ENCODE measurements at places on chromosomes 11 and 22. TPM values are rescaled to one million over a fixed set of nuclear protein-coding genes. Genes with fewer than 3 reads are reported as not detected.

DNA sequence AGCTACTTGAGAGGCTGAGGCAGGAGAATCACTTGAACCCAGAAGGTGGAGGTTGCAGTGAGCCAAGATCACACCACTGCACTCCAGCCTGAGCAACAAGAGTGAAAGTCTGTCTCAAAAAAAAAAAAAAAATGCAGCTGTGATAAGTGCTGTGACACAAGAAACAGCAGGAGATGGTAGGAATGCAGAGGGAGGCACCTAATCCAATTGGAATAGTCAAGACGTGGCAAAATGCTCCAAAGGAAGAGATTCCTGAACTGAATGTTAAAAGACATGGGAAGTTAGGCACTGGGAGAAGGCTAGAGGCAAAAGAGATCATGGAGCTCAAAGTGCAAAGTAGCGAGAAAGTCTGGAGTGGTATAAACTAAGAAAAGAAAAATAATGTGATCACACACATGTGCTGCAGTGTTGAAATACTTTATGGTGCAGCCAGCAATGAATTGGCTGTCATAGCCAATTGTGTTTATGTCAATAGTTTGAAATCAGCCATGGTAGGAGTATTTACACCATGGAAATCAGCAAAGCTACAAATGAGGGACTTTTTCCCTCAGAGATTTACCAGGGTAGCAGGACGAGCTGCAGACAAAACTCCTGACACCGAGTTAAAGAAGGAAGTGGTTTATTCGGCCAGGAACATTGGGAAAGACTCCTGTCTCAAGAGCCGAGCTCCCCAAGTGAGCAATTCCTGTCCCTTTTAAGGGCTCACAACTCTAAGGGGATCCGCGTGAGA lies 40.9 kb upstream of the LIPT2 start:
- H3K36me3 ChIP-seq: peaks cover 10% of the 10 kb centered on the region
- H3K4me3 ChIP-seq: no peak overlapping the region
- no peak overlapping the region for H3K27ac ChIP-seq
- no peaks in the 10 kb centered on the region for H3K4me1 ChIP-seq
- DNase-seq: no peak
- H3K27me3 ChIP-seq: no peaks in the 10 kb centered on the region

DNA sequence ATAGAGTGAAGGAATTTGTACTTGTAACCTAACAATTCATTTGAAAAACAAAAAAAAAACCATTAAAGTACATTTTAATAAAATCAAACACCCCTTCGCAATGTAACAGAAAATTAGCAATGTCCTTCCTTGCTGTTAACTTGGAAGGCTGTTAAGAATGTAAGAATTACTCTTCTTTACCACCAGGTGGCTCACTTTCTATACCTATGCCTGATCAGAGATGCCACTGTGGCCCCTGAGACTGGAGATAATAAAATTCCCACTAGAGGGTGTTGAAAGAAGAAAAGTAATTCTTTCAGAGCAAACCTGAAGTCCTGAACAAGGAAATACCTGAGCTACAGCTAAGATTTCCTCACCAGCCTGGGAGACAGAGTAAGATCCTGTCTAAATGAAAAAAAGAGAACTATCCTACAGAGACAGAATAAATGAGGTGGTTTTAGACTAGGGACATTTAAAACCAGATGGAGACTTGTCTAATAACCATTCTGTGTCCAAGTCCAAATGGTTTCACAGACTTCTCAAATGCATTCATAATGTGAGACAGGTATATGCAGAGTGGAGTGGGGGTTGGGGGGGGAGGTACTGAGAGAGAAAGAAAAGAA lies 1089.3 kb downstream of the FAM181B start:
- no peaks in the 10 kb centered on the region for H3K36me3 ChIP-seq
- no peak overlapping the region for H3K27ac ChIP-seq
- no peak for DNase-seq
- H3K4me1 ChIP-seq: peaks cover 13% of the 10 kb centered on the region
- no peak overlapping the region for H3K4me3 ChIP-seq

DNA sequence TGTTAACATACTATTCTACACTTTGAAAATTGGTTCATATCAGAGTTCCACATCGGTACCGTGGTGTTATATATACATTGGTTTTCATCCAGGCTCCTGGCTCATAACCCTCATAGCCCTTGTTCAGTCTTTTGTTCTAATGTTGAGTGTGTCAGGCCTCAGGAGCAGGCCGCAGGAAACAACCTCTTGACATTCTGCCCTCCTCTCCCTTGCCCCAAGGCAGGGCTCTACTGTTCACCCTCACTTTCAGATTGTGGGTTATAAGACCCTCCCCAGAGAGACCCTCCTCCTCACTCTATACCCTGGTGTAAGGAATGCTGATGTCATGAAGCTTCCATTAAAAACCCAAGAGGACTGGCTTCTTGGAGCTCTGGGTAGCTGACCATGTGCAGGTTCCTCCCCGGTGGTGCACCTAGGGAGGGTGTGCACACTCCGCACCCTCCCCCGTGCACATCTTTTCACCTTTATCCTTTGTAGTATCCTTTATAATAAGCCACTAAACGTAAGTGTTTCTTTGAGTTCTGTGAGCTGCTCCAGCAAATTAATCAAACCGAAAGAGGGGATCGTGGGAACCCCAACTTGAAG lies 12.1 kb downstream of the SSH3 start:
- no peak overlapping the region for H3K4me3 ChIP-seq
- H3K36me3 ChIP-seq: no peaks in the 10 kb centered on the region
- no peak for DNase-seq
- no peak overlapping the region for H3K27ac ChIP-seq
- no peaks in the 10 kb centered on the region for H3K4me1 ChIP-seq
- peaks cover 3% of the 10 kb centered on the region for H3K27me3 ChIP-seq

DNA sequence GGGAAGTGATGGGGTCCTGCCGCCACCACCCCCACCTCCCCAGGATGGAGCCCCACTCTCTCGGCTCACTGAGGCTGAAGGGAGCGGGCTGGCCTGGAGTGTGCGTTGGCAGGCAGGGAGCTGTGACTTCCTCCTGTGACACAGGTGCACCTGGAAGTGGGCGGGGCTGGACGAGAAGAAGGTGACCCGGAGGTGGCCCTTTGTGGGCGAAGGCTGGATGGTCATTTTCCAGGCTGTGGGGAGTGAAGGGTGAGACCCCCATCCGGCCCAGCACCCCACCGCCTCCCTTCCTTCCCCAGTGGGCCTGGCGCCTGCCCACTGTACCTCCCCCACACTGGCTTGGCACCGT lies 15.3 kb downstream of the IL17REL start:
- no peaks in the 10 kb centered on the region for H3K4me1 ChIP-seq
- H3K27me3 ChIP-seq: peaks cover 14% of the 10 kb centered on the region
- DNase-seq: no peak
- no peak overlapping the region for H3K27ac ChIP-seq

DNA sequence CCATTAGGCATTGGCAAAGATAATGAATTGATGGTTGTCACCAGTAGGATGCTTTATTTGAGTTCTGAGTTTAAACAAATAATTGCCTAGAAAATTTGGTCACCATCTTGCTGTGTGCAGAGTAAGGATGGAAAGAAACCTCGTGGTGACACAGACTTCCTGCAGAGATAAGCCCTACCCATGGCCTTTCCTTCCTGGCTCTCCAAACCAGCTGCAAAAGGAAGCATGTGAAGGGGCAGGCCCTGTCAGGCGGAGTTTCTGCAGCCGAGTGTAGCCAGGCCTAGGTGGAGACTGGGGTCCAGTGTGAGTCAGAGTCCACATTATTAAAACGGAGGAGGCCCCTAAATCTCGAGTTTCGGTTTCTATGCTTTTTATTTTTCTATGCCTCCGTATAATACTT lies 83.1 kb upstream of the ADSL start:
- DNase-seq: no peak
- H3K4me3 ChIP-seq: no peak overlapping the region
- no peaks in the 10 kb centered on the region for H3K4me1 ChIP-seq
- no peak overlapping the region for H3K27ac ChIP-seq

DNA sequence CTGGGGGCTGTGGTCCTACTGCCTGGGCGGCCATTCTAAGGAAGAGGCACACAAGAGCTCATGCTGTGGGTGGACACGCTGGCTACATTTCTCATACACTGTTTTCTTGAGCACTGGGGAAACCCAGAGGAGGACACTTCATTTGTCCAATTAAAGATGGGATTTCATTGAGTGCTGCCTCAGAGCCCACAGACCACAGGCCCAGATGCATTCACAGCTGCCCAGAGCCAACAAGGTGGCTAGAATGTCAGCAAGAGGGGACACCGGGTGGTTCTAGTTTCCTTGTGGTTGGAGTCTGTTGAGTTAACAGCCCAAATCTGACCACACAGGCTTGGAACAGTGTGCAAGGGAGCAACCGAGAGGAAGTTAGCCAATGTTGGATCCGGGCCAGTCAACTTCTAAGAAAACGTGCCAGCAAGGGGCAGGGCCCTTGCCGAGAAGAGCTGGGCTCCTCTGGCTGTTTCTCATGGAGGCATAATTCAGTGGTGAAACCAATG lies 35.0 kb upstream of the SORL1 start:
- H3K27ac ChIP-seq: no peak overlapping the region
- H3K27me3 ChIP-seq: no peaks in the 10 kb centered on the region
- H3K4me1 ChIP-seq: no peaks in the 10 kb centered on the region
- no peak for DNase-seq

DNA sequence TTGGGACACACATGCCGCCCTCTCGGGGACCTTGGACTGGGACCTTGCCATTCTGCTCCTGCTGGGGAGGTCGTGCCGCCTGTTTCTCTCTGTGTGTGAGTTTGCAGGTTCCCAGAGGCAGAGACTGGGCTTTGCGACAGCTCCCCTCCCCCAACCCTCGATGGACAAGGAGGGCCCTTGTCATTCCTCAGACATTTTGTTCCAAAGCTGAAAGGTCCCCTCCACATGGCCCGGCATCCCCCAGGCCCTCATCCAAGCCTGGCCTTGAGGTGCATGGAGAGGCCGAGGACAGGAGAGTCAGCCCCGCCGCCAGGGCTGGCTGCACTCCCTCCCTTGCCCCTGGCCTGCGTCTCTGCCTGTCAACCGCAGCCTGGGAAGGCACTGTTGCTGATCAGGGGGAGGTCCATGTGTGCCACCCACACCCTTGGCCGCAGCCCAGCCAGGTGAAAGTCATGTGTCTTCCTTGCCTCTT lies 25.6 kb downstream of the FADS2 start:
- no peaks in the 10 kb centered on the region for H3K36me3 ChIP-seq
- no peak for DNase-seq
- peaks cover 3% of the 10 kb centered on the region for H3K27me3 ChIP-seq
- H3K27ac ChIP-seq: no peak overlapping the region
- H3K4me1 ChIP-seq: peaks cover 4% of the 10 kb centered on the region
- H3K4me3 ChIP-seq: no peak overlapping the region

DNA sequence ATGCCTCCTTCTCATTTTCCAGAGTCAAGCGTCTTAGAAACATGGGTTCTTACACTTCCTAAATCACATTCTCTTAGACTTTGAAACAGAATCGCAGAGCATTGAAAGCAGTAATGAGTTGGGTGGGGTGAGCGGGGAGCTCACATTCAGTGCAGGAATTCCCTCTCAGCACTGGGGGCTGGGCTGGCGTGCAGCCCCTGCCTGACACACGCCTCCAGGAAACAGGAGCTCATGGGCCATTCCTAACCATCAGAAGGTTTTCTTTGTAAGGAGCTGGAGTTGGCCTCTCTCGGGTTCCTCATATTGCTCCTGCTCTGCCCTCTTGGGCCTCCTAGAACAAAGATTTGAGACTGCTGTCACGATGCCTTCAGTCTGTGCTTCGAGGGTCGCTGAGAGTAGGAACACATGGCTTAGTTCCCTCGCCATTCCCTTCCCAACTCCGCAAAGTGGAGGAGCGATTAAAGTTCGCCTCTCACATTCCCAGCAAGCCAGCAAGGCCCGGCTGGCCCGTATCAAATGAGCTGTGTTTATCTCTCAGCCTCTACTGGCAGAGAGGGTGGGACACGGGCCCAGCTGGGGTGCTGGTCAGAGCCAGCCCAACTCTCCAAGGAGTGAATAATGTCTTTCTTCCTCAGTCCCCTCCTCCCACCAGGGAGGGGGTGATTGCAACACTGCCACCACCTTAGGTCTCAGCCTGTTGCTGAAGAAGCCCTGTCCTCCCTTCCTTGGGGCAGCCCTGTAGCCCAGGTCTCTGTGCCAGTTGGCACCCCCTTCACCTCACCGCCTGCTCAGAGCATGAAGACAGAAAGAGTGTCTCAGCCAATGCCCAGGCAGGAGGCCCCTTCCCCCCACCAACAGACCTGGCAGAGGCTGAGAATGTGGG lies 10.4 kb downstream of the CHRDL2 start:
- no peak for DNase-seq
- no peaks in the 10 kb centered on the region for H3K4me1 ChIP-seq
- peaks cover 10% of the 10 kb centered on the region for H3K27me3 ChIP-seq
- no peak overlapping the region for H3K27ac ChIP-seq
- H3K4me3 ChIP-seq: no peak overlapping the region

DNA sequence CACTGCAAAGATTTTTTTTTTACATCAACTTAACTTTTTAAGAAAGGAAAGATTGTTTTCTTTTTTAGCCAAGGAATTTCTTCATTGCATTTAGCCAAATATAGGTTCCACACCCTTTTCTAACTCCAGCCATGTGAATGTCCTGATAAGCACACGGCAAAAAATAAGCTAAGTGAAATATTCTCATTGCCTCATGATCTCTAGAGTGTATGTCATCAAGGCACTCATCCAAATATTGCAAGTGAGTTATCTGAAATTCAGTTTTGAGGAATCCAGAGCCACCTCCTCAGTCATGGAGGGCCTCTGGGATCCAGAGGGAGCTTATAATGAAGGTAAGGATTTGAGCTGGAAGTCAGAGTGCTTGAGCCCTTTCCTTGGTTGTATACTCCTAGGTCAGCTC lies 80.0 kb downstream of the BLID start:
- no peaks in the 10 kb centered on the region for H3K36me3 ChIP-seq

GRCh38 chr22:25816522-25817059 lies 74.6 kb downstream of the MYO18B start:
- DNase-seq: no peak
- no peak overlapping the region for H3K4me3 ChIP-seq
- no peak overlapping the region for H3K27ac ChIP-seq
- no peaks in the 10 kb centered on the region for H3K4me1 ChIP-seq
- H3K27me3 ChIP-seq: peaks cover 2% of the 10 kb centered on the region

GRCh38 chr22:50317178-50317577 lies 9.6 kb downstream of the DENND6B start:
- no peaks in the 10 kb centered on the region for H3K36me3 ChIP-seq
- H3K4me3 ChIP-seq: no peak overlapping the region
- peaks cover 10% of the 10 kb centered on the region for H3K27me3 ChIP-seq

DNA sequence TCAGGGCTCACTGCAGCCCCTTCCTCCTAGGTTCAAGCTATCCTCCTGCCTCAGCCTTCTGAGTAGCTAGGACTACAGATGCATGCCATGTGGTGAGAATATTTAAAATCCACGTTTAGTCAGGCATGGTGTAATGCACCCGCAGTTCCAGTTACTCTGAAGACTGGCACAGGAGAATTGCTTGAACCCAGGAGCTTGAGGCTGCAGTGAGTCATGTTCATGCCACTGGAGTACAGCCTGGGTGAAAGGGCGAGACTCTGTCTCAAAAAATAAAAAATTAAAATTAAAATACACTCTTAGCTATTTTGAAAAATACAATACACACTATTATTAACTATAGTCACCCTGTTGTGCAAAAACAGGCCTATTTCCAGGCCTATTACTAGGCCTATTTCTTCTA lies 38.4 kb downstream of the NOX4 start:
- H3K36me3 ChIP-seq: no peaks in the 10 kb centered on the region
- no peak overlapping the region for H3K4me3 ChIP-seq
- H3K27me3 ChIP-seq: no peaks in the 10 kb centered on the region
- no peak for DNase-seq
- H3K4me1 ChIP-seq: no peaks in the 10 kb centered on the region

Gene KRTAP5-10
- total RNA-seq: not detected

Gene LPXN
- 3.8 TPM for total RNA-seq

Gene SMTNL1
- total RNA-seq: not detected

Gene DGCR6
- 11.7 TPM for total RNA-seq
